ENCODE measurements at places on chromosomes 6 and 20.

DNA sequence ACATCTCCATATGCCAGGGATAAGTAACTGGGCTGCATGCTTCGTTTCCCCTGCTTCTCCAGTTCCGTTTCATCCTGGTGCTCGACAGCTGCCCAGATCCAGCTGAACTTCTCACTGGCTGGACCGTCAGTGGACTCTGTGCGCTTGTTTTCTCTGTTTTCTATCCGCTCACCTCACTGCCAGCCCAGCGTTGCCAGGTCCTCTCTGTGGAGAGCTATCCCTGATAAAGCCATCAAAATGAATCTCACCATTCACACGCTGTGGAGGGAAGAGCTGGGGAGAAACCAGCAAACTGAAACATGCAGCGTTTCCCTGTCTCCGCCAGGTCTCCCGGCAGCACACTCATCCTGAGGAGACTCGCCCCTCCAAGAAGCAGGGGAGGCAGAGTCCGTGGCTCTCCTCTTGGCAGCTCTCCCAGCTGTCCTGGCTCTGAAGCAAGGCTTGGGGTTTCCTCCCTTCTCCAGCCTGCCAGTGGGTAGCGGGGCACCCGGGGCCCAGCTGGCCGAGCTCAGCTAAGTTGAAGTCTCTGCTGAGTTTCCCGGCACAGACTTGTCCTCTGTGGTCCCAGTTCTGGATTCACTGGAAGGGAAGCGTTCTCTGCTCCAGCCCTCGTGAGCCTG is 160.9 kb downstream of the DTNBP1 start:
- DNase-seq, result no peak

DNA sequence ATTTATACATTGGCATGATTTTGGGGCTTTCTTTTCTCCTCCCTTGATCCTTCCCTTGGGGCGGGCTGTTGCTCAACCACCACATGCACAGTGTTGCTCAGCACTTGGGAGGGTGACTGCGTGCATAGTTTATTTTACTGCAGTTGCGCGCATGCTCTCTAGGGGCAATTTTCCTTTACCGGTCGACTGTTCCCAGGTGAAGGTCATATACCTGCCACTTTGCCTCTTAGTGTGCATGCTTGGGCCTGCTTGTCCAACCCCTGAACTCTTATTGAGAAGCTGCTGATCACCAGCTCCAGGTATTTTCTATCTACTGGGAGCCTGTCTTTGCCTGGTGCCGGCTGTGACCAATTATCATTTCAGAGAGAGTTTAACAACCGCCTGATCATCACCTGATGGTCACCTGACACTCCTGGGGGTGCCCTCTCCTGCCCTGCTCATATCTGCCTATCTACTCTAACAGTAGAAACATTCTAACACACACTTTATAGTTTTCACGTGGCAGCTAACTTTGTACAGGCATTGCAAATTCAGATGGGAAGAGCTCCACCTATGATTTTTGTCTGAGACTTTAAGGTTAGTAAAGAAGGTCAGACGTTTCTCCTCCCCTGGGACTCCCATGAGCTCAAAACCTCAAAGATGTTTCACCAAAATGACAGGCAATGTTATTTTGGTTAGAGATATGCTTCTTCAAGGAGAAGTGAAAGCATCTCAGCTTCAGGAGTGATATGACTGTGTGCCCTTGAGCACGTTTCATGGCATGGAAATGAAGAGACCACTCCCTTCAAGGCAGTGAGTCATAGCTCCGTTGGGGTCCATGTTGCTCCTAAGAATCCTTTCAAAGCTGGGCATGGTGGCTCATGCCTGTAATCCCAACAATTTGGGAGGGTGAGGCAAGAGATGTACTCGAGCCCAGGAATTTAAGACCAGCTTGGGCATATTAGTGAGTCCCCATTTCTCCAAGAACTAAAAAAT is 227.5 kb upstream of the MYLIP start:
- no peak for DNase-seq

GRCh38 chr6:162190981-162191380 is 536.6 kb downstream of the PRKN start:
- DNase-seq, result no peak

GRCh38 chr20:4130404-4131189 is 115.2 kb upstream of the RNF24 start:
- no peak for DNase-seq

DNA sequence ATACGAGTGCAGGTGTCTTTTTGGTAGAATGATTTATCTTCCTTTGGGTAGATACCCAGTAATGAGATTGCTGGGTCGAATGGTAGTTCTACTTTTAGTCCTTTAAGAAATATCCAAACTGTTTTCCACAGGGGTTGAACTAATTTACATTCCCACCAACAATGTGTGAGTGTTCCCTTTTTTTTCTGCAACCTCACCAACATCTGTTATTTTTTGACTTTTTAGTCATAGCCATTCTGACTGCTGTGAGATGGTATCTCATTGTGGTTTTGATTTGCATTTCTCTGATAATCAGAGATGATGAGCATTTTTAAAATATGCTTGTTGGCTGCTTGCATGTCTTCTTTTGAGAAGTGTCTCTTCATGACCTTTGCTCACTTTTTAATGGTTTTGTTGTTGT is 1.9 kb upstream of the ZNF831 start:
- DNase-seq, result no peak

Measured in stimulated activated CD4-positive, alpha-beta T cell treated with anti-CD3 and anti-CD28 coated beads, Interleukin-15, amount 100 ng/mL, for 1 hour (primary cell).